Endodermal cell (in vitro differentiated cells): ENCODE measurements at places on chromosomes 13 and 19. TPM values are rescaled to one million over a fixed set of nuclear protein-coding genes. Genes with fewer than 3 reads are reported as not detected.

DNA sequence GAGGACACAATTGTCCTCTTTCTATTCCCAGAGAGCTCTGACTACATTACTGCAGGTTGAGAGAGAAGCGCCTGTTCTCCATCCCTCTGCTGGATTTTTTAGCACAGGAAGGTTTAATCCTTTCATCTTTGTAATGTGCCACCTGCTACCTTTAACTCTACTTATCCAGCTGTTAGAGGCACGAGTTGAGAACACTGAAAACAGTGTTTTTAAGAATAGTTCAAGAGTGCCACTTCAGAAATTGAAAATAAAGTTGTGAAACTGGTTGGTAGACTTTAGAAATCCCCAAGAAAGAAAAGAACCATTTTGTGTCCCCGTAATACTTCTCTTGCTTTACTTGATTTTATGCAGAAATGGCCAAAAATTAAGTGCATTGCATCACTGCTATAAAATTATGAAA is 20.6 kb downstream of the FREM2 start:
- DNase-seq: no peak

DNA sequence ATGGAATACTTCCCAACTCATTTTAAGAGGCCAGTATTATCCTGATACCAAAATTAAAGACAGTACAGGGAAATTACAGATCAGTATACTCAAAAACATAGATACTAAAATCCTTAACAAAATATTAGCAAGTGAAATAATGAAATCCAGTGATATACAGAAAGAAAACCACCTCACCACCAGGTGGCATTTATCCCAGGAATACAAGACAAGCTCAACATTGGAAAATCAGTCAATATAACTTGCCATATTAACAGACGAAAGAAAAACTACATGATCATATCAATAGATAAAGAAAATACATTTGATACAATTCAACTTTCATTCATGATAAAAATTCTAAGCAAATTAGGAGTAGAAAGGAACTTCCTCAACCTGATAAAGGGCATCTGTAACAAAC is 6.7 kb upstream of the GNA15 start:
- DNase-seq: peak; percentile 34

GRCh38 chr13:110228936-110229904 is 77.7 kb downstream of the COL4A1 start:
- no peak for DNase-seq

- no peak for DNase-seq
These were observed 6.5 kb upstream of the PPP1R37 start for GRCh38 chr19:45086480-45086879.

The FGF21 gene
- total RNA-seq: not detected in 2 replicates

DNA sequence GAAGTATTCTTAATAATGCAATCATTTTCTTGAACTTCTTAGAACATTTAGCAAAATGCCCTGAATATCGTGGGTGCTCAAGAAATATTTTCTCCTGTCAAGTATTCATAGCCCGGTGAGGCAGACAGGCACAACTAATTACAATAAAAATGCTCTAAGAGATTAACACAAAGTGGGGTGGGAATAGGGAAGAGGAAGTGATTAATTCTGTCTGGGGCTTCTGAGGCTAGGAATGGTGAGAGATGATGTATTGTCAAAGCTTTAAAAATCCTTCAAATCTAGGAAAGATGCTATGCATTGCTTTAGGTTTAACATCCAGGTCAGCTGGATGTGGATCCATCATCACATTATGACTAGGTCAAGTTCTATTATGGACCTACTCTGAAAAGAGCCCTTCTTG is 66.9 kb upstream of the POSTN start:
- DNase-seq: no peak

DNA sequence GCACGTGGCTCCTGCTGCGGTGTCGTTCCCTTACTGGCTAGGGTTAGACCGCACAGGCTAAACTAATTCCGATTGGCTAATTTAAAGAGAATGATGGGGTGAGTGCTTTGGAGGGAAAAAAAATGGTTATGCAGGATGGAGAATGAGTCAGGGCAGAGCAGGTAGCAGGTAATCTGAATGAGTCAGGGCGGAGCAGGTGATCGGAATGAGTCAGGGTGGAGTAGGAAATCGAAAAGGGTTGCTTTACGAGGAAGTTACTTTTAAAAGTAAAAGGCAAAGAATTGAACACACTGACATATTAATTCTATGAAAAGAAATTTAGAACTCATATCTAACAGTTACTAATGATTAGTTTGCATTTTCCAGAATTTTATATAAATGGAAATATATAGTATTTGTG is 335.5 kb downstream of the FOXO1 start:
- DNase-seq: no peak
